ENCODE measurements at places on chromosomes 2 and 18.

DNA sequence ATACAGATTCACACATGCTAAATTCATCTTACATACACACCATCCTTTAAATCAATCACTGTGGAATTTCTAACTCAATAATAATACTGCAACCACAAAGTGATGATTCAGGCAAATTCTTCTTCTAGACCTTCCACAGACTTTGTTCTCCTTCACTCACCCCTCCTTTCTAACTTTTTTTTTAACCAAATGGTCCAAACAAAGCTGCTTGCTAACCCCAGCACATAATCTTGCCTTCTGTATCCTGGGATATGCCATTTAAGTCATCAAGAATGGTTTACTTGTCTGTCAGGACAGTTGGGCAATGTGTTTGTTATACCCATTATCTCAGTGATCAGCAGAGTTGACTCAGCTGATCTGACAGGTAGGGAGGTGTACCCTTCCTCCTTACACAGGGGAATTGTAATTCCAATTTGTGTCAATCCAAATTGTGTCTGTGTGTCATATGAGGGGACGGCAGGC is 10.0 kb downstream of the SLC40A1 start:
- DNase-seq: no peak

GRCh38 chr18:23354625-23355024 is 98.5 kb upstream of the RIOK3 start:
- no peak for DNase-seq

- DNase-seq: no peak
These were observed 377.8 kb downstream of the LNPK start for GRCh38 chr2:175624211-175624761.

DNA sequence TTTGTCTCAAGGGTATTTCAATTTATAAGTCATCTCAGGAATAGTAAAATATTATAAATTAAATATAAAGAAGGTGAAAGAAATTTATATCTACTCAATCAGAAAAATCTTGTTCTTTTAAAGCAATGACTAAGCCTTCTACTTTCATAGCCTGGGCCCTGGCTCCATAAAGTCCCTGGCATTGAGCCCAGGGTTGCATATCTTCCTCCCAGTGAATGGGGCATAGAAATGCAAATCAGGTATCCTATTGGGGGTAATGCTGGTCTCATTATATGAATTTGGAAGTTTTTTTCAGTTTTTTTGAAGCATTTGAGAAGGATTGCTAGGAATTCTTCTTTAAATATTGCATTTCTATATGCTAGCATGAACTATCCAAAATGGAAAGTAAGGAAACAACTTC is 73.9 kb upstream of the MC2R start:
- DNase-seq: no peak

DNA sequence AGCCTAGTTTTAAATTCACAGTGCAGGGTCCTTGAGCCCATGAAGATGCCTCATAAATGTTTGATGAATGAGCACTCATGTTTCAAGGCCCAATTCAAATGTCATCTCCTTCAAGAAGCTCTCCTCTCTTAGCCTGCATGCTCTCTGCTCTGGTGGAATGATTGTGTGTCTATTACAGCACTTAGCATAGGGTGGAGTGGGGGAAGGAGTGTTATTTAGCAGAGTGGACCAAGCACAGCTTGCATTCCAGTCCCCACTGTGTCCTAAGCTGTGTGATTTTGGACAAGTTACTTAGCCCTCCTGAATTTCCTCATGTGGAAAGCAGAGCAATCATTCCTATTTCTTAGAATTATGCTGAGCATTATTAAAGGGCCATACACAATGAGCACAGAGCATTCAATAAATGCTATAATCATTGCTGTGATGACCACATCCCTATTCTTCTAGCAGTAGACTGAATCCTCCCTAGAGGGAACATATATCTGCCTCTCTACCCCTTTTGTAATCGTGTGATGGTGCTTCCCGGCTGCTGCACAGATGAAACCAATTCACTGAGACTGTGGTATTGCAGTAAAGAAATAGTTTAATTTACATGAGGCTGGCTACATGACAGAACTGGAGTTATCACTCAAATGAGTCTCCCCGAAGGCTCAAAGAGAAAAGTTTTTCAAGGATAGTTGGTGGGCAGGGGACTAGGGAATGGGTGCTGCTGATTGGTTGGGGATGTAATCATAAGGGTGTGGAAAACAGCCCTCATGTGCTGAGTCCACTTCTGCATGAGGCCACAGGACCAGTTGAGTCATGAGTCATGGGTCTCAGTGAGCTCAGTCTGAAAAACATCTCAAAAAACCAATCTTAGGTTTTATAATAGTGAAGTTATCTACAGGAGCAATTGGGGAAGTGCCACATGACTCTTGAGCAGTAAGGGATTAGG is 173.4 kb upstream of the NDUFV2 start:
- no peak for DNase-seq

- DNase-seq: no peak
These were observed 972.0 kb downstream of the DPP10 start for GRCh38 chr2:115414466-115414865.

GRCh38 chr2:10016802-10017258 is 26.5 kb upstream of the KLF11 start:
- DNase-seq: no peak

DNA sequence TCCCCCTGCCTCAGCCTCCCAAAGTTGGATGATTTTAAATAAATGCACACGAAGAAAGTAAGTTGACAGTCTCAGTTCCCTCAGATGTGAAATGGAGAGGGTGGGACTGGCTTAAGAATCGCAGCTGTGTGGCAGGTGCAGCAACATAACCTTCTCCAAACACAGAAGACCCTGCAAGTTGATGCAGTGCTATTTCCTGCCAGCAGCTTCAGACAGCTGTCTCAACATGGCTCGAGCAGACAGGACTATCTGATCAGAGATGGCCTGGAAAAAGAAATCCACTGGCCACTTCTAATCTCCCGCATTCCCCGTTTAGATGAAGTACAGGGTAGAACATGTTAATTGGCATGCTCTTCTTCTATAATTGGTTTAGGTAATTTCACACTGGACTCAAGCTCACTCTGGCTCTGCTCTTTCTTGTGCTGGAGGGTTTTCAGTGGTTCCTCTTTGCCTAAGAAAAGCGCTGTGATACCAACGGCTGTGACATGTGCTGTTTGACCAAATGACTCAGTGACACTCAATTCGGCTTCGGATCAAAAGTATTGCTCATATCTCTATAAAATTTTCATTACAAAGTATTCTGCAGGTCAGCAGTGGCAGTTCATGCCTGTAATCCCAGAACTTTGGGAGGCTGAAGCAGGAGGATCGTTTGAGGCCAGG is 40.2 kb downstream of the MYOM1 start:
- DNase-seq: no peak

DNA sequence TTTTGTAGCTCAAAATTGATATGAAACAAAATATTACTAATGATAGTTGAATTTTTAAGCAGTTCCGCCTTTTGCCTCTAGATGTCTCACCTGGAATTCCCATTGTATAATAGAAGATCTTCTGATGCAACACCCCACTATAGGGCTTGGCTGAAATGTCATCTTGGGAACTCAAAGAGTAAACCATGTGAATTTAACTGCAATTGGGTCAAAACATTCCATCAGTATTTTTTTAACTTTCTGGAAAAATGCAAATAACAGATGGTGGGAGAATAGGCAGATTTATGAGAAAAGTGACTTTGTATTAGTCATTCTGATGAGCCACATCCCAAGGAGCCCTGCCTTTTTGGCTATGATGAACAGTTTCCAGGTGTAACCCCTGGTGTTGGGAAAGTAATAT is 489.9 kb downstream of the NYAP2 start:
- no peak for DNase-seq

DNA sequence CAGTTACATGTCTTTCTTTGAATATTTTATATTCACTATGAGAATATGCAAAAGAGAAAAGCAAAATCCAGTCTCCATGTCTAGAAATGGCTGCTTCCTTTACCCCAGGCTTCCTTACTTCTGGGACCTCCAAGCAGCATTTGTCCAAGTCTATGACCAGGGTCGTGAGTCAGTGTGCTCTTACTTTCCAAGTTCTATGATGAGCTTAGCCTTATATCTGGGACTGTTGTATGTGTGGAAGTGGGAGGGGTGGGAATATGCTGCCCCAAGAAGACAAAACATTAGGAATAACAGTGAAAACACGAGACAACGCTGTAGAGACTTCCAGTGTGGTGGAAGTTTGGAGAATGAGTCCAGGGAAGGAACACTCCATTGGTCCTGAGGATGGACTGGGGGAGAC is 21.2 kb upstream of the CHRNA1 start:
- no peak for DNase-seq

DNA sequence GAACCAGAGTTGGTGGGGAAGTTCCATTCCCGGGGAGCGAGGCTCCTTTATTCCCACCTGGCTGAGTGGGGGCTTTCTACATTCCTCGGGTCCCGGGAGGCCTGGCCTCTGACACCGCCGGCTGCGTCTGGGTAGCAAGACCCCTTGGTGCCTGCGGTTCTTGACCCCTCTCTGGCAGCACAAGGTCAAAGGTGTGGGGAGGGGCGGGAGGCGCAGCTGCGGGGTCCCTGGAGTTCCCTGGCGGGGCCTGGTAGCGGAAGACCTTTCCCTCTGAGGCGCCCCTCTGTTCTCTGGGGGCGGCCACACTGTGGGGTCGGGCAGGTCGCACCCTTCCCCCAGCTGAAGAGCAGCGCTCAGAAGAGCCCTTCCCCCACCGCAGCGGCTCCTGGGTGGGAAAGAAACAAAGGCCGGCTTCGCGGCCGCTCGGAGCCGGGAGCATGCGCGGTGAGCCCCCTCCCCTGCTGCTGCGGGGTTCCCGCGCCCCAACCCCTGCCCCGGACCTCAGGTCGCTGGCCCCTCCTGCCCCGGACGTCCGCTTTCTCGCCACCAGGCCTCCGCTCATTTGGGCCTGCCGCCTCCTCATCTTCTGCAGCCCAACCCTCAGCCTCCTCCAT is 146.3 kb downstream of the ANKRD44 start:
- no peak for DNase-seq

- DNase-seq: peak; percentile 14
These were observed 3.5 kb downstream of the ZCCHC2 start for GRCh38 chr18:62526098-62527025.

- DNase-seq: no peak
These were observed 32.6 kb upstream of the CCBE1 start for GRCh38 chr18:59729781-59730180.

GRCh38 chr2:33317369-33318007 is 159.0 kb upstream of the RASGRP3 start:
- no peak for DNase-seq

GRCh38 chr18:51107082-51107481 is 77.1 kb downstream of the SMAD4 start:
- no peak for DNase-seq

GRCh38 chr2:112881217-112881985 is 29.6 kb upstream of the IL37 start:
- no peak for DNase-seq

GRCh38 chr2:118729760-118730159 is 117.7 kb downstream of the EN1 start:
- no peak for DNase-seq

DNA sequence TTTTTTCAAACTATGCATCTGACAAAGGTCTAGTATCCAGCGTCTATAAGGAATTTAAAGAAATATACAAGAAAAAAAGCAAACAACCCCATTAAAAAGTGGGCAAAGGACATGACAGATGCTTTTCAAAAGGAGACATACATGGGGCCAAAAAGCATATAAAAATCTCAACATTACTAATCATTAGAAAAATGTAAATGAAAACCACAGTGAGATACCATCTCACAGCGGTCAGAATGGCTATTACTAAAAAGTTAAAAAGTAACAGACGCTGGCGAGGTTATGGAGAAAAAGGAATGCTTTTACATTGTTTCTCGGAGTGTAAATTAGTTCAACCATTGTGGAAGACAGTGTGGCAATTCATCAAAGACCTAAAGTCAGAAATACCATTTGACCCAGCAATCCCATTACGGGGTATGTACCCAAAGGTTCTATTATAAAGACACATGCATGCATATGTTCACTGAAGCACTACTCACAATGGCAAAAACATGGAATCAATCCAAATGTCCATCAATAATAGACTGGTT is 643.1 kb upstream of the LRRTM1 start:
- DNase-seq: no peak

- DNase-seq: no peak
These were observed 12.5 kb upstream of the ATOH8 start for GRCh38 chr2:85741211-85741832.

- no peak for DNase-seq
These were observed 15.2 kb downstream of the BOK start for GRCh38 chr2:241573741-241574140.

GRCh38 chr18:59846814-59847490 is 52.8 kb upstream of the PMAIP1 start:
- no peak for DNase-seq

- DNase-seq: no peak
These were observed 97.2 kb downstream of the GAREM1 start for GRCh38 chr18:32373505-32373904.

- no peak for DNase-seq
These were observed 15.6 kb upstream of the PPP1CB start for GRCh38 chr2:28736034-28736433.

DNA sequence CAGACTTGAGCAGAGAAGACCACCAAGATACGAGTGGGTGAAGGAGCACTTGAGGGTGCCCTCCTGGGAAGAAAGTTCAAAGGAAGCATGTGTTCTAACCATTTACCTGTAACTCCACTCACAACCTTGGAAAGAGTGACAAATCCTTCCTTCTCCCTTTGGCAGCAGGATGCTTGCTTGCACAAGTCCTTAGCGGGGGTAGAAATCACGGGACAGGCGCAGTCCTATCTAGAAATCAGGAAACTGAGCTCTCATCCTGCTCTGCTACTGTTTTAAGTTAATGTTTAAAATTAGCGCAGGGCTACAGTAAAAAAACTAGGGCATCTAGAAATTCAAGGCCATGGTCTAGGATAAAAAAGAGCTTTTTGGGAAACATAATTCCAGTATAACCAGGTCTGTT is 100.9 kb upstream of the PTPRM start:
- DNase-seq: no peak

- no peak for DNase-seq
These were observed 250.8 kb upstream of the ZEB2 start for GRCh38 chr2:144770616-144771230.

GRCh38 chr2:114754907-114755563 is 312.6 kb downstream of the DPP10 start:
- no peak for DNase-seq

GRCh38 chr18:56935434-56936040 is 211.3 kb upstream of the BOD1L2 start:
- DNase-seq: no peak

- DNase-seq: no peak
These were observed 129.2 kb downstream of the ETAA1 start for GRCh38 chr2:67526283-67526682.

DNA sequence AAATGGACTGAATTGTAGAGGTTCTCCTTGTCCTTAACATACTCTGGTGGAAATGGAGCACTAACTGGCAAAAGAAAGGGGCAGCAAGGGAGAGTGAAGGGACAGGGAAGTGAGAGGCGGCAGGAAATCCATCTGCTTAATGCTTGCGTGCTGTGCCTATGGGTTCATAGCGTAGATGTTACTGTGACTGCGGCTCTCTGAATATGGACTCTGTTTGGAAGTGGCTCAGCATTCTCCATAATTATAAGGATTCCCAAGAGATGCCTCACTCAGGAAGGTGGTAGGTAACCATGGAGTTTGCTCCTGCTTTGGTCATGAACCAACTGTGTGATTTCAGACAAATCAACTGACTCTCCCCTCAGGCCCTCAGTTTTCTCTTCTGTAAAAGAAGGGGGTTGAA is 50.0 kb downstream of the MYO3B start:
- DNase-seq: no peak
